Ovary (tissue), 10 donors: ENCODE measurements at places on chromosomes 3 and 15. TPM values are rescaled to one million over a fixed set of nuclear protein-coding genes. Genes with fewer than 3 reads are reported as not detected.

DNA sequence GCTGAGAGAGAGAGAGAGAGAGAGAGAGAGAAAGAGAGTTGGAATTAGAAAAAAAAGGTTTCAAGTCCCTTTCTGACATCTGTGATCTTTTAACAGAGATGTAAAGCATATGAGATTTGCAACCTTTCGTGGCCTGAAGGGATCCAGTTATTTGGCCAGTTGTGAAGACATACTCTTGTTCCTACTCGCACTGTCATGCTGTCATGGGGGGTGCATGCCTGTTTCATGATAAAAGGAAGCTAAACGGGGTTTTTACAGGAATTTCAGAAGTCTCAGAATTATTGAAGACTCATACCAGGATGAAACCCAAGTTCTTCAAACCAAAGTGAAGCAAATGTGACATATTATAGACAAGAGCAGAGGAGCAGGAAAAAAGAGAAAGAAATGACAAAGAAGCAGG, 342.0 kb downstream of the RORA start:
- H3K27me3 ChIP-seq, result no peaks in the 10 kb centered on the region
- no peaks in the 10 kb centered on the region for H3K36me3 ChIP-seq
- H3K4me3 ChIP-seq, result no peak overlapping the region
- no peaks in the 10 kb centered on the region for H3K4me1 ChIP-seq

GRCh38 chr15:63861946-63862517, 28.3 kb upstream of the HERC1 start:
- peaks cover 4% of the 10 kb centered on the region for H3K4me1 ChIP-seq
- no peak for DNase-seq
- no peaks in the 10 kb centered on the region for H3K27me3 ChIP-seq
- no peak overlapping the region for H3K27ac ChIP-seq
- H3K36me3 ChIP-seq, result no peaks in the 10 kb centered on the region

DNA sequence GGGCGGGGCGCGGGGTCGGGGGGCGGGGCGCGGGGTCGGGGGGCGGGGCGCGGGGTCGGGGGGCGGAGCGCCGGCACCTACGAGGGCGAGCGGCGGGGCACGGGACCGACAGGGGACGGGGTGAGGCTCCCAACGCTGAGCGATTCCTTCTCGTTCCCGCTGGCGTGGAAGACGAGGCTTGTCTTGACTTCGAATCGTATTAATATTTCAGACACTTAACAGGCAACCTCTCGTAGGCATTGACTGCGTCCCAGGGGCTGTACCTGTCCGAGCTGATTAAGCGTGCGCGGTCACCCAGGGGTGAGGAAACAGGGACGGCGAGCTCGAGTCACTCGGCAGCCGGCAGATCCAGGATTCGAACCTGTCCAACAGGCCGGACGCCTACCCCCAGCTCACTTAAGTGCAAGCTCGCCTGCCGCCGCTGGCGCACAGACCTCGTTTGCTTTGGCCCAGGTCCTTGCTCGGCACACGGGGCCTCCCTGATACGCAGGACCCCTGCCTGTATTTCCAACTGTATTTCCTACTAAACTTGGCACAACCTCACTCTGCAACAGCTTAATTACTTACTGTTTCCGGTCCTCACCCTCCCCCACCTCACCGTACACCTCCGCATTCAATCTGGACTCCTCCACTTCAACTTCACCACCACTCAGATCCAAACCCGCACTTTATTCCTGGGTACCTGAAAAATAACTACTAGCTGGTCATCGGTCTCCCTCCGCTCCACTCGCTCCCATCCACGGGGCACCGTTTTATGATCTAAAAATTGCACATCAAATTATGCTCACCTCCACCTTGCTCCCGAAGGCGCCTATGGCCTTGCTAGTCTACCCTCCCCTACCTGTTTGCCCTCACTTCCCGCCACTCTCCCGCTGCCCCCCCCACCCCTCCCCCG, 722 bp upstream of the ZXDC start:
- H3K4me3 ChIP-seq, result peak overlapping the region; percentile 42
- peaks cover 23% of the 10 kb centered on the region for H3K4me1 ChIP-seq
- no peak for DNase-seq

- no peaks in the 10 kb centered on the region for H3K27me3 ChIP-seq
- peaks cover 21% of the 10 kb centered on the region for H3K4me1 ChIP-seq
- H3K36me3 ChIP-seq, result no peaks in the 10 kb centered on the region
- H3K27ac ChIP-seq, result no peak overlapping the region
Observed at GRCh38 chr3:170724599-170725280, 138.9 kb upstream of the SLC7A14 start.

DNA sequence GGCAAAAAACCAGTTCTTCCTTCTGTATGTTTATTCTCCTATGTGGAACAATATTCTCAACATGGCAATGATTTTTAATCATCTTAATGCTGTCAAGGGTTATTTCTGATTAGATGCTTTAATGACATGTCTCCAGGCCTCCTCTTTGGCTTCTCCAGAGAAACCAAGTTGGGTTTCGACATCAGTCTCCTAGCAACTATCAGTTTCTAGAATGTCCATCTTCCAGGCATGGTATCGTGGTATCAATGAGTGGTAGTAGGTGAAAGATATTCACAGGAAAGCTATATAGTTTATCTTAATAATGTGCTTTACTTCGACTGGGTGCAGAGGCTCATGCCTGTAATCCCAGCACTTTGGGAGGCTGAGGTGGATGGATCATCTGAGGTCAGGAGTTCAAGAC, 128.5 kb downstream of the C3orf70 start:
- no peaks in the 10 kb centered on the region for H3K36me3 ChIP-seq
- H3K27me3 ChIP-seq, result no peaks in the 10 kb centered on the region
- no peak overlapping the region for H3K4me3 ChIP-seq
- H3K27ac ChIP-seq, result no peak overlapping the region

DNA sequence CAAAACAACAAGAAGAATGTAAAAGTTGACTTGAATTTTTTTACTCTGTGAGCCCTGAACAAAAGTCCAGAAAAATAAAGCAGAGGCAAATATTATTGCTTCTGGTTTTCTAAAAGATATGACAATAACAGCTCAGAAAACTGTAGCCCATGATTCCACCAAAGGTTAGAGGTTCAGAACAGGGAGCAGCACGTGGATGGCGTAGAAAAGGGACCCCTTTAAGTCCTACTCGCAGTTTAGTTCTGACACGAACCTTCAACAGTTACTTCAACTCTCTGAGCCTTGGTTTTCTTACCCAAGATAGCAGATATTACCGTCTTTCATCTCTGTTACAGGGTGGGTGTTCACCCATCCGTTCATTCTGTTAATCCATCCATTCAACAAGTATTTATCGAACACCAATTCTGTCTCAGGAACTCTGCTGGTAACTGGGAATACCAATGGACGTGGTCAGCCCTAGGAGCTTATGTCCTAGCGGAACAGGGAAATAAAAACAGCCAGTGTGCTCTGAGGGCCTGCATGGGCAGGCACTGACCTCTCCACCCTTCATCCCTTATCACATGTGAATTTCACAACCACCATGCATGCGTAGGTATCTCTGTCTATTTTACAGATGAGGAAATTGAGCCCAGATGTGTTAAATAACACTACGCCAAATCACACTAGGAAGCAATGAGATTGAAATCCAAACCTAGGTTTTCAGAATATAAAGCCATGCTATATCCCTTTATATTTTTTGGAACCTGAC, 274.2 kb upstream of the ICE2 start:
- H3K4me3 ChIP-seq, result no peak overlapping the region
- H3K27me3 ChIP-seq, result no peaks in the 10 kb centered on the region
- DNase-seq, result no peak
- no peaks in the 10 kb centered on the region for H3K36me3 ChIP-seq

DNA sequence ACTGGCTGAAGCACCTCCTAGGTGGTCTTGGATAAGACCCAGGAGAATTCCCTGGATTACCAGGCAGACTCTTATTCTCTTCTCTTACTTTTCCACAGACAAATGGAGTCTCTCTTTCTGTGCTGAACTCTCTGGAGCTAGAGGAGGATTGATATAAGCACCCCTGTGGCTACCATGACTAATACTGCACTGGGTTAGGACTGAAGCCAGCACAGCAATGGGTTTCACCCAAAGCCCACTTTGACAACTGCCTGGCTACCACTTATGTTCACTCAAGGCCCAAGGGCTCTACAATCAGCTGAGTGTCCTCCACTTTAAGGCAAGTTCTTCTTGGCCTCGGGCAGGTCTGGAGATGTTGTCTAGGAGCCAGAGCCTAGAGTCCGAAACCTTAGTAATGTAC, 225.5 kb downstream of the DIPK2A start:
- H3K4me3 ChIP-seq, result no peak overlapping the region
- H3K4me1 ChIP-seq, result no peaks in the 10 kb centered on the region
- H3K27me3 ChIP-seq, result no peaks in the 10 kb centered on the region
- no peak overlapping the region for H3K27ac ChIP-seq

GRCh38 chr3:57063032-57063431, 2.6 kb downstream of the SPATA12 start:
- H3K27me3 ChIP-seq, result no peaks in the 10 kb centered on the region
- DNase-seq, result no peak
- H3K27ac ChIP-seq, result no peak overlapping the region
- no peak overlapping the region for H3K4me3 ChIP-seq
- H3K36me3 ChIP-seq, result no peaks in the 10 kb centered on the region
- H3K4me1 ChIP-seq, result peaks cover 4% of the 10 kb centered on the region

GRCh38 chr3:20696388-20697150, 510.6 kb upstream of the SGO1 start:
- no peak overlapping the region for H3K4me3 ChIP-seq
- no peak for DNase-seq
- H3K27ac ChIP-seq, result no peak overlapping the region
- no peaks in the 10 kb centered on the region for H3K36me3 ChIP-seq
- H3K4me1 ChIP-seq, result no peaks in the 10 kb centered on the region
- no peaks in the 10 kb centered on the region for H3K27me3 ChIP-seq

- H3K4me1 ChIP-seq, result peaks cover 15% of the 10 kb centered on the region
- DNase-seq, result no peak
- no peak overlapping the region for H3K27ac ChIP-seq
- no peaks in the 10 kb centered on the region for H3K27me3 ChIP-seq
- no peaks in the 10 kb centered on the region for H3K36me3 ChIP-seq
Observed at GRCh38 chr3:61813636-61814035, 252.3 kb downstream of the PTPRG start.

- H3K27ac ChIP-seq, result no peak overlapping the region
- no peaks in the 10 kb centered on the region for H3K36me3 ChIP-seq
- H3K4me3 ChIP-seq, result no peak overlapping the region
- DNase-seq, result no peak
Observed at GRCh38 chr15:30001602-30002001, 81.2 kb upstream of the GOLGA8J start.

DNA sequence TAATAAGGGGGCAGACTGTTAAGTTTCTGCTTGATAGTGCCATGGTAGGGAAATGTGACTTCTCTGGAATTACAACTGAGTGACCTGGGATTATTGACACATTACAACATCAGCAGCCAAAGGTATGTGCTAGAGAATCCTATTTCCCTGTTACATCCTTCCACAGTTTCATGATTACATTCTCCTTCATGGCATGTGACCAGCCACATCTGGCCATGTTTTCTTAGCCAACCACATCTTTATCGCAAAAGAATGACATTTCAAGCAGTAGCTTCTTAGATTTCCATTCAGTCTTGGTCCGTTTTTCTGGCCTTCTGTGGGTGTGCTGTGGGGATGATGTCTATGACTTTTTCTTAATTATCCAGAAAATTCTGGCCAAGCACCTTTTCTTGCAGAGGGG, 45.4 kb upstream of the CTDSPL start:
- H3K36me3 ChIP-seq, result no peaks in the 10 kb centered on the region
- no peak overlapping the region for H3K4me3 ChIP-seq
- H3K27me3 ChIP-seq, result no peaks in the 10 kb centered on the region
- no peak for DNase-seq
- H3K4me1 ChIP-seq, result peaks cover 11% of the 10 kb centered on the region
- H3K27ac ChIP-seq, result no peak overlapping the region

- no peaks in the 10 kb centered on the region for H3K27me3 ChIP-seq
- no peak for DNase-seq
- no peaks in the 10 kb centered on the region for H3K4me1 ChIP-seq
- no peak overlapping the region for H3K27ac ChIP-seq
- no peaks in the 10 kb centered on the region for H3K36me3 ChIP-seq
Observed at GRCh38 chr3:69359916-69360315, 26.0 kb downstream of the FRMD4B start.

DNA sequence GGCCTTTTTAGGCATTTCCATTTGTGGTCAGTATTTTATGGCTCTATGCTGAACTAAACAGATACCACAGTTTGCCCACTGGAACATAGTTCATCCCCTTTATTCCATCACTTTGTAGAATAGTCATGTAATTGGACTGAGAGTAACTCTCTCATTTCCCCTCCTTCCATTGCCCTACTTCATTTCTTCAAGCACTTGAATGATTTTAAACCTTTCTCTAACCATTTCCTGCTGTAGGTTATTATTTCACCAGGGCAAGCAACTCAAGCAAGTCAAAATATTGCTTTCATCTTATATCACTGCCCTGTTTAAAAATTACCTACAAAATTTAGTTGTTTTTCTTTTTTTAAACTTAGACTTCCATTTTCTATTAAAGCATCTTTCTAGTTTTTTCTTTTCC, 177.0 kb downstream of the RAP2B start:
- H3K4me1 ChIP-seq, result no peaks in the 10 kb centered on the region
- H3K36me3 ChIP-seq, result no peaks in the 10 kb centered on the region
- DNase-seq, result no peak
- no peak overlapping the region for H3K27ac ChIP-seq

DNA sequence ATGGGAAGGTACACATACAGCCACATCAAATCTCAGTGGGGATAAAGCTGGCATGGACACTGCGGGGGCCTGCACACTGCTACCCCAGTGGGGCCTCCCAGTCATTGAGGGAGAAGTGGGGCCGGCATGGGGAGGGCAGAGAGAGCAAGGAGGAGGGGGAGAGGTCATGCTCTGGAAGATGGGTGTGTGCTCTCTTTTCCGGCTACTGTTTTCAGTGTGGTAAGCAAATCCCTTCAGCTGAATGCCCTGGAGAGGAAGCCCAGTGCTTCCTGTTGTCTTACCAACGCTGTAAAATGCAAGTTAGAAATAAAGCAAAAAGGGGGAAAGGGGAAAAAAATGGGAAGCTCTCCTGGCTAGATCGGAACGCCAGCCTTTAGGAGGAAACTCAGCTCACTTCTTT, 30.8 kb downstream of the NRROS start:
- no peaks in the 10 kb centered on the region for H3K27me3 ChIP-seq
- no peaks in the 10 kb centered on the region for H3K36me3 ChIP-seq
- DNase-seq, result no peak
- H3K27ac ChIP-seq, result no peak overlapping the region
- no peak overlapping the region for H3K4me3 ChIP-seq

DNA sequence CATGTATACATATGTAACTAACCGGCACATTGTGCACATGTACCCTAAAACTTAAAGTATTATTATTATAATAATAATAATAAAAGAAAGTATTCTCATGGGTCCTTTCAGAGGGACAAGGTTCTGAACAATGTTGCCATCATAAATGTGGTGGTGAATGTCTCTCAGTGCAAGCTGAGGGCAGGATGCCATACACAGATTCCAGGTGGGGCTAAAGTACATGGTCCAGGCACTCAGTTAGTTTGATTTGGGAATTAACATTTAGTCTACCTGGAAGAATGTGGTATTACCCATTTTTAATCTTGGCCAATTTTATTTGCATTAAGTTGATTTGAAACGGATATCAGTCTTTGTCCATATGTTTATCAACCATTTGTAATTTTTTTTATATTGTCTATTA, 24.5 kb downstream of the PDE8A start:
- no peak overlapping the region for H3K27ac ChIP-seq
- H3K4me3 ChIP-seq, result no peak overlapping the region
- no peak for DNase-seq
- H3K4me1 ChIP-seq, result peaks cover 21% of the 10 kb centered on the region
- no peaks in the 10 kb centered on the region for H3K27me3 ChIP-seq

The POPDC2 gene
- 3.0 TPM for polyA plus RNA-seq

The AQP9 gene
- polyA plus RNA-seq, result 0.23 TPM

The CATSPER2 gene
- 2.5 TPM for polyA plus RNA-seq
